ENCODE measurements at places on chromosomes 2 and 18. TPM values are rescaled to one million over a fixed set of nuclear protein-coding genes. Genes with fewer than 3 reads are reported as not detected.

- peaks cover 6% of the 10 kb centered on the region for H3K27me3 ChIP-seq
- no peaks in the 10 kb centered on the region for H3K4me1 ChIP-seq
- H3K27ac ChIP-seq, result no peak overlapping the region
- H3K4me3 ChIP-seq, result no peak overlapping the region
- no peaks in the 10 kb centered on the region for H3K36me3 ChIP-seq
- DNase-seq, result no peak
Observed at GRCh38 chr2:237260039-237260620, 153.8 kb downstream of the COL6A3 start.

DNA sequence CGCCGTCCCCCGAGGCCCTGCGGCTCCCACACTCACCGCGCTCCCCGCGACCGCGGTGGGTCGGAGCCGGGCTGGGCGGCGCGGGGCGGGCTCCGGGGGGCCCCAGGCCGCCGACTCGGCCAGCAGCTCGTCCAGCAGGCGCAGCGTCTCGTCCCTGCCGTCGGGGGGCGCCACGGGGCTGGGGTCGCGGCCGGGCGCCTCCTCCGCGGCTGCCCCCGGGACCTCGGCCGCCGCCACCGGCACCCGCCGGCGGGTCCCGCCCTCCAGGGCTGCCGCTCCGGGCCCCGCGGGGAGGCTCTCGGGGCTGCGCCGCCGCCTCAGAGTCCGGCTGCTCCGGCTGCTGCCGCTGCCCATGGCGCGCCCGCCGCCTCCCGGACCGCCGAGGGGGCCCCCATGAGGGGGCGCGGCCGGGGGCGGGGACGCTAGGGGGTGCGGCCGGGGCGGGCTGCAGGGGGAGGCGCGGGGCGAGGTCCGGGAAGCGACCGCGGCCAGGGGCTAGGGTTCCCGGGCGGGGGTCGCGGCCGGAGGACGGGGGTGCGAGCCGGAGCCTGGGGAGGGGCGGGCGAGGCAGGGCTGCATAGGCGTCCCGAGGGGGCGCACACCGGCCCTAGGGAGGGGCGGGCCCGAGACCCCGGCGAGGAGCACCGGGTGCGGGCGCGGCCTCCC lies at the start of gene CYS1:
Gene CYS1 (minus strand): TSS at position 542 of the 666 bp plus-strand sequence. CDS start 188 bp downstream, at position 354.
- H3K4me1 ChIP-seq, result peaks cover 24% of the 10 kb centered on the region
- no peak for DNase-seq
- H3K4me3 ChIP-seq, result peak within 1 kb of the TSS; percentile 32
- no peak within 1 kb of the TSS for H3K27ac ChIP-seq
- H3K27me3 ChIP-seq, result peaks cover 45% of the 10 kb centered on the region

DNA sequence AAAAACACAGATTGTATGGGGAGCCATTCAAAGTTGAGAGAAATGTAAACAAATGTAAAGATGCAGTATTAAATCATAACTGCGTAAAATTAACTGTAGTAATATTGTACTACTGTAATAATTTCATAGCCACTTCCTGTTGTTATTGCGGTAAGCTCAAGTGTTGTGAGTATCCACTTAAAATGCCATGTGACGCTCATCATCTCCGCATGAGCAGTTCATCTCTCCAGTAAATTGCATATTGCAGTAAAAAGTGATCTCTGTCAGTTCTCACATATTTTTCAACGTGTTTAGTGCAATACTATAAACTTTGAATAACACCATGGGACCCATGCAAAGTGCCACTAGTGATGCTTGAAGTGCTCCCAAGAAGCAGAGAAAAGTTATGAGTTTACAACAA lies 41.8 kb upstream of the SP3 start:
- no peak for DNase-seq
- H3K27ac ChIP-seq, result no peak overlapping the region
- no peak overlapping the region for H3K4me3 ChIP-seq
- H3K27me3 ChIP-seq, result no peaks in the 10 kb centered on the region

The MREG gene
- total RNA-seq, result 7.4 TPM

The ZNF892 gene
- 4.7 TPM for total RNA-seq

The TUBA4B gene
- not detected for total RNA-seq

DNA sequence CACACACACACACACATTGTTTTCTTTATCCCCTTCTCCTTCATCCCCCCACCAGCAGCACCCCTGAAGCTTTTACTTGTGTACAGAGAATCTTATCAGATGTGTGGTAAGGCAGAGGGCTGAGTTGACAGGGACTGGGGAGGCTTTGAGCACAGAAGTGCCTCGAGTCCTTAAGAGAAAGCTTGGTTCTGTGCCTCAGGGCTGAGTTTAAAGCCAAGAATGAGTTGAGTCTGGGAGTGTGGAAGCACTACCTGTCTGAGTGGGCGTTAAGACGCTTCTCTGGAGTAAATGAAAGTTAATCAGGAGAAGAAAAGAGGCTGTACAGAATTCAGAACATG lies 2.7 kb downstream of the ID2 start:
- H3K27ac ChIP-seq, result peak overlapping the region; percentile 46
- peak overlapping the region; percentile 63 for H3K4me3 ChIP-seq
- no peaks in the 10 kb centered on the region for H3K36me3 ChIP-seq
- peak; percentile 53 for DNase-seq
- peaks cover 24% of the 10 kb centered on the region for H3K4me1 ChIP-seq

All from CD4-positive, alpha-beta memory T cell (primary cell).